Stimulated activated CD8-positive, alpha-beta memory T cell treated with anti-CD3 and anti-CD28 coated beads, Interleukin-15, amount 100 ng/mL, for 48 hours (primary cell): ENCODE measurements at places on chromosomes 7 and 10.

- no peak for DNase-seq
These were observed 561 bp downstream of the FGFR2 start for GRCh38 chr10:121597504-121598262.

GRCh38 chr7:128934361-128935341, 3.1 kb upstream of the IRF5 start:
- no peak for DNase-seq

GRCh38 chr10:104303594-104304355, 34.5 kb downstream of the ITPRIP start:
- DNase-seq = no peak

DNA sequence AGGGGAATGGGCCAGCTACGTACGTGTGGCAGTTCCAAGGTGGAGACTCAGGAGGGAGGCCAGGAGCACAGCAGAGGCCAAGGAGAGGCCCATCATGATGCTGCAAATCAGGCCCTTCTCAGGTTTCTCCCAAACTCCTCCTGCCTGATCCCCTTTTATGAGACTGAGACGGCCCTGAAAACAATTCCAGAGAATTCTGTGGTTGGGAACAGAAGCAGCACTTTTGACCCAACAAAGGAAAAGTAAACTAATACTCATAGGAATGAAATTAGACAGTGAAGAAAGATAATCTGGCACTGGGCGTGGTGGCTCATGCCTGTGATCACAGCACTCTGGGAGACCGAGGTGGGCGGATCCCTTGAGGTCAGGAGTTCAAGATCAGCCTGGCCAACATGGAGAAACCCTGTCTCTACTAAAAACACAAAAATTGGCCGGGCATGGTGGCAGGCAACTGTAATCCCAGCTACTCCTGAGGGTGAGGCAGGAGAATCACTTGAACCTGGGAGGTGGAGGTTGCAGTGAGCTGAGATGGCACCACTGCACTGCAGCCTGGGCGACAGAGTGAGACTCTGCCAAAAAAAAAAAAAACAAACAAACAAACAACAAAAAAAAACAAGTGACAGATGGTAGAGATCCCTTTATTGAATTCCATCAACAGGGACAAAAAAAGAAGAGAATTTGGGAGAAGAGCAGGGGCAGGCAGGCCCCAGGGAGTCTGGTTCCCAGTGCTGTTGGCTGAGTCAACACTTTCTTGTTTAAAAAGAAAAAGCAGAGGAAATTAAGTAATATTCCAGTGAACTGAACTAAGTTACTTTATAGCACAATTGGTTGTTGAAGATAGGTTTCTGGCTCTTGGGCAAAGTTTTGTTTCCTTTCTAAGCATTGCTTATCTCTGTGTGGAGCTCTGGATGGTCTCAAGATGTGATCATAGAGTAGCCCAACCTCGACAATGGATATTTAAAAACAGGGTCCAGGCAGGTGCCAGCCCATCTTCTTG, at the start of gene CCL26:
CCL26 (minus strand) TSS at position 131 of the 997 bp plus-strand sequence; CDS start at position 96, 35 bp downstream.
- no peak for DNase-seq

DNA sequence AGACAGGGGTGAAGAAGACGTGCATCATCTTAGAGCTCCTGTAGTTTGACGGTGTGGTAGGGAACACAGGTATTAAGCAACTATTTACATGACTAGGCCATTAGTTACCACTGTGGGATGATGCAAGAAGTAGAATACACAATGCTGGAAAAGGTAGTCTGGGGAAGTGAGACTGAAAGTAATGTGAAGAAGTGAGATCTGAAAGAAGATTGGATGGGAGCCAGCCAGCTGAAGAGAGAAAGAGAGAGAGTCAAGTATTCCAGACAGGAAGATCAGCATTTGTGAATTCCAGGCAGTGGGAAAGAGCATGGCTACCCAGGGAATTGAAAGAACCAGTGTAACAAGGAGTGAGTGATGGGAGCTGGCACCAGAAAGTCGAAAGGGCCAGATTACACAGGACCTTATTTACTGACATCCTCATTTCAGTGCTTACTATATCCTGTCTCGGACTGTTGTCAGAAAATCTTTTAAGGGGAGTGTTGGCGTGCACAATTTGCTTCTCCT, 4.0 kb upstream of the CFAP58 start:
- DNase-seq = no peak

- DNase-seq = peak; percentile 59
These were observed 1.3 kb upstream of the CUL1 start for GRCh38 chr7:148697256-148698006.

DNA sequence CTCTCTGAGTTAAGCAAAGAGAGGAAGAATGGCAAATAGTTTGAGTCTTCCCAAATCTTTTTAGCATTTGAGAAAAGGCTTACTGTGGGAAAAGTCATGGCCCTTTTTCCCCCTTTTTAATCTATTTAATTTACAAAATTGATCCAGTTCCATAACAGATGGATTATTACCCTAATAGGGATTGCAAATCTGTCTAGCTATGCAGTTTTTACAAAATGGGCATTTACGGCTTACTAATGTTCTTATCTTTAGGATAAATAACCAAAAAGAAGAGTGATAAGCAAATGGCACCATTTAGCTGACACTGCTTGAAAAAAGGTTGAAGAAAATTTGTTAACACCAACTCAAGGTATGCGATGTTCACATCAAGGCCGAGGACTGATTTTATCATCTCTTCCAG, 169.7 kb downstream of the SKAP2 start:
- no peak for DNase-seq

GRCh38 chr7:73567846-73568685, 10.3 kb downstream of the TBL2 start:
- DNase-seq = no peak

DNA sequence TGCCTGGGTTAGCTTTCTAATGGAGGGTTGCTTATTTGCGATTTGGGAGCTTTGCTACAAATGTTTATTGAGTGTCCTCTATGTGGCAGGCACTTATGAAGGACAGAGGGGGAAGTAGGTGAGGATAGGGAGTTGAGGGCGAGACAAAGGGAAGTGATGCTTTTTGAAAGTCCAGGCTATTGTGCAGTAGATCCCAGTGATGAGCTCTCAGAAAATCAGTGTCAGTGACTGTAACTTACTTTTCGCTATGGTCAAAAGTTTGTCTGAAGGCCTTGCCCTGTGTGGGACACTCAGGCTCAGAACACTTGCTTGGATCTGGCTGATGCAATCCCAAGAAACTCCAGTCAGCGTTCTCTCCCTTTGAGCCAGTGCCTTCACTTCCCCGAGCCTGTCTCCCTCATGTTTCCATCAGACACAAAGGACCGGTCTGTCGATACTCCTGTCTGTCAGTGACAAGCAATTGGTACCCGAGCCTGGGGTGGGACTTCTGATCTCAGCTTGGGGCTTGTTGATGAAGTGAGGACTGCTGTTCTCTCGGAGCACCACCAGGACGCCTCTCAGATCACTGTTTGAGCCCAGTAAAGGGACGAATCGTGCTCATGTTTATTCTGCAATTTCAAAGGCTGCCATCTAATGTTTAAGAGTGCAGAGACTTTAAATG, 63.1 kb upstream of the SORCS3 start:
- DNase-seq = no peak

- no peak for DNase-seq
These were observed 106.5 kb upstream of the PRR15 start for GRCh38 chr7:29457141-29457561.

GRCh38 chr10:79434821-79435251, 10.6 kb downstream of the ZCCHC24 start:
- DNase-seq = no peak

GRCh38 chr7:146768957-146769356, 652.4 kb downstream of the CNTNAP2 start:
- no peak for DNase-seq

DNA sequence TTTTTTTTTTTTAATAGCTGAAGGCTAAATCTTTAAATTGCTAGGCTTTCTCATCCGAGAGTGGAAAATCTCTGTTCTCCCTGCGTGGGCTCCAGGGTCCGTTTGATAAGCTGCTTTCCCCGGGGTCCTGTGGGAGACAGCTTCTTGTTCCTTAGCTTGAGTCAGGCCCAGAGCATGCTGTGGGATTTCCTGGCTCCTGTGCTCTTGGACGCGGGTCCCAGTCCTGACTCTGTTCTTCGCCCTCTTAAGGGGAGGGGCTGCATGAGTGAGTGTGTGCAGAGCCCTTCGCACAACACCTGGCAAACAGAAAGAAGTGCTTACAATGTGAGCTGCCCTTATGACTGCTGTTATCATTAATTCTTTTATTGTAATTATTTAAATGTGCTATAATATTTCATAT, 133.5 kb downstream of the TACC2 start:
- DNase-seq = no peak

DNA sequence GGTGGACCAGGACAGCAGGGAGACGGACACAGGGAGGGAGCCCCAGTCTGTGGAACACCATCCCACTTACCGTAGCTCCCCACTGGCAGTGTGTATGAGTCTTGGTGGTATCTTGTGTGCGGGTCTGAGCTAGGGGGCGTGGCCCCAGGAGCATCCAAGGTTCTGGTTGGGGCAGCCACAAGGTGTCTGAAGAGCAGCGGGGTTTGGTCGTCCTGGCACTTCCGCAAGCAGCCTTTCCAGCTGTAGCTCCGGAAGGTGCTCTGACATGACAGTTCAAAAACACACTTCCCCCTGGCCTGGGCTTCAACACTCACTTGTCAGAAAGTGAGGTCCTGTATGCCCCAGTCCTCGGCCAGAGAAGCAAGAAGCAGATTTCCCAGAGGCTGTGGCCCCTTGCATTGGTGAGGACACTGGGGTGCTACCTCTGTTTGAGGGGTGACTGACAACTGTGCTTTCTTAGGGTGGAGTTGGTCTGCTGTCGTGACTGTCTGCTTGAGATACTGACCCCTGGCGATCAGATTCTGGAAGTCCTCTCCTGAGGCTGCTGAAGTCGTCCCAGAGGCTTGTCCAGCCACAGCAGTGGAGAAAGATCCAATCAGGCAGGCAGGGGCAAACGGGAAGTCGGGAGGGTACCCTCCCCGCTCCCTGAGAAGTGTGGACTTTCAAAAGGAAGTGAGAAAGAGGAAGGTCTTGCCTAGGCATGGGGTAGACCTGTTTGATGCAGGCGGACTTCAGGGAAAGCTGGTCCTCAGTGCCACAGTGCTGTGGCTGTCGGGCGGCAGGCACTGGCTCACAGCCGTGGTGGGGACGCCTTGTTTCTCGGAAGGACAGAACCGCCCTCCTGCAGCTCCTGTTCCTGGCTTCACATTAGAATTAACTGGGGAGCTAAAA, 51.4 kb upstream of the PFKFB3 start:
- no peak for DNase-seq

- no peak for DNase-seq
These were observed 34.7 kb upstream of the KMT2E start for GRCh38 chr7:104979167-104979841.

DNA sequence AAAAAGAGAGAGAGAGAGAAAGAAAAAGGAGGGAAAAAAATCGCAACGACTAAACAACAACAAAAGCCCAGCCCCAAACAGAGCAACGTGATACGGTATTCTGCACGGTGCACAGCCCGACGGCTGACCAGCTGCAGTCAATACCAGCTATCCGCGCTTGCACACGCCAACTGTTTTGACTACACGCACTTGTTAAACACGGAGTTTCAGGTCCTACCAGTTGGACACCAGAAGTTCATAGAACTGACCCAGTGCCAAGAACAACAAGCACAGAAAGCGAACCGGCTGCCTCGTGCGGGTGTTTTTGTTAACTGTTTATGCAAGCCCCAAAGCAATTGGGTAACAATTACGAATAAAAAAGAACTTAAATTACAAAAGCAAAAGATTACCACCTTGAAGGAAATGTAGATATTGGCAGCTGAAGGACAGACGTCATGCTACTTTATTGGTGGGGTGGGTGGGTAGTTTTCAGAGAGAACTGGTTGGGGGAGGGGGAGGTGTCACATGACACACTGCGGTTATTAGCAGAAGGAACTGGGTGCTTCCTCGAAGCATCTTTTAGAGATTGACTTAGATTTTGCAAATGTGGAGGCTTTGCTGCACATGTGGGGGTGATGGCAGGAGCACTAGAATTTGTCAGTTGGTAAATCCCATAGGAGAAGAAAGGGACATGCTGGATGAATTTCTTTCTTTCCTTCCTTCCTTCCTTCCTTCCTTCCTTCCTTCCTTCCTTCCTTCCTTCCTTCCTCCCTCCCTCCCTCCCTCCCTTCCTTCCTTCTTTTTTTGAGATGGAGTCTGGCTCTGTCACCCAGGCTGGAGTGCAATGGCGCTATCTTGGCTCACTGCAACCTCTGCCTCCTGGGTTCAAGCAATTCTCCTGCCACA, 110.6 kb upstream of the EFCAB10 start:
- no peak for DNase-seq

DNA sequence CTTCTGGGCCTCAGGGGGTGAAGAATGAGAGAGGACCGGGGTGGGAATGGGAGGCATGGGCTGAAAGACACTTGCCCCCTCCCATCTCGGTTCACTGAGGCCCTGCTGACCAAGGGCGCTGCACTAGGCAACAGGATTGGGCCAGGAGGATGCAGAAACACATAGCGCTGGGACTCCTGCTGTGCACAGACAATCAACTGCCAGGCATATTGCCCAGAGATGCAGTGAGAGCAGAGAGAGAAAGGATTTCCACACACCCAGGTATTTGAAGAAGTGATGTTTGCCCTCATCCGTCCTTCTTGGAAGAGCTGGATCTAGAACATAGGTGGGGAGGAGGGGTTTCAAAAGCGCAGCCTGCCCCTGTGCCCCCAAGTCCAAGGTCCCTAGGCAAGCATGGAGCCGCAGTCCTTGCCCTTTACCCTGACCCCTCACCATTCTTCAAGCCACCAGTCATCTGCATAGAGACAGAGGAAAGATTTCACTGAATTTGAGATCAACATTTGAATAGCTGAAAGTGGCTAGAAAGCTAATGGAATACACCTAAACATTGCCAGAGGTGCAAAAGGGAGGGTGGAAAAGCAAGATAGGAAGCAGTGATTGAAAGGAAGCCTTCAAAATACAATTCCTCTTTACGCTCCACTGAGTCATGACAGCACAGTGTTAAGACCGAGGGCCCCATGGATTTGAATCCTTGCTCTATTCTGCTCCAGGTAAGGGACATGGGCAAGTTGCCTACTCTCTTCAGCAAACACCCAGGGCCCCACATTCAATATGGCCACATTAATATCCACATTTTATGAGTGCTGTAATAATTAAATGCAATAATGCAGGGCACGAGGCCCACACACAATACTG, 44.2 kb upstream of the TNS3 start:
- DNase-seq = no peak

DNA sequence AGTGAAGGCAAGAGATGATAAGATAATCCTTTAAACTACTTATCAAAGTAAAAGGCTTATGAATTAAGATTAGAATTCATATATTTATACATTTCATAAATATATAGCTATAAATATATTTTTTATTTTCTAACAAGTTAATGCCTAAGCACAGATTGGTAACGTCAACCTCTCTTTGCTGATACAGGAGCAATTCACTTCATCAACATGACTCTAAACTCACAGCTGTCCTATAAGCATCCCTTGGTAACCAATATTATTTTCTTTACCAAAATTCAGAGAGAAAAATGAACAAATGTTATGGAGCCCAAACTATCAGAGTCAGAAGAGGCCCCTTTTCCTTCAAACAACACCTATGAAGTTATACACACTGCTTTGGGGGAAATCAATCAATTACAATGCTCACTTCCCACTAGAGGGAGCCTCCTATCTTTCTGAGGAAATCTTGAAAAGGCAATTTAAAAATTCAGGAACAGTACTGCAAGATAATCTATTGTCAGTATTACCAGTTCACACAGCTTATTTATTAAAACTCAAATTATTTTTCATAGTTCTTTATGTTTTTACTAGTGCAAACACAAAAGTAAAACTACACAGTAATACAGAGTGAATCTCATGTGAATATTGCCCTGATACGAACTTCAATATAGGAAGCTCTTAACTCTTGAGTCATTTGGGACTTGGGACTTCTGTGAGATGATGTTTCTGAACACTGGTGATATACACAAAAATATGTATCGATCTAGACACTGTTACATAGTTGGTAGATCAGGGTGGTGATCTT, 51.0 kb upstream of the NOBOX start:
- DNase-seq = no peak
